ENCODE measurements at places on chromosomes 6 and 20. TPM values are rescaled to one million over a fixed set of nuclear protein-coding genes. Genes with fewer than 3 reads are reported as not detected.

Gene APOM
- total RNA-seq: 3.3 TPM

Gene DDO
- 2.1 TPM for total RNA-seq

Gene LY6G6F
- total RNA-seq: not detected

Gene MATN4
- 0.33 TPM for total RNA-seq

Gene FAM217A
- not detected for total RNA-seq

Gene IFT52
- total RNA-seq: 20.9 TPM

Gene SNHG17
- 19.4 TPM for total RNA-seq

Gene INSM1
- total RNA-seq: not detected

Gene ECHDC1
- total RNA-seq: 70.6 TPM

Gene CCM2L
- 9.6 TPM for total RNA-seq

Gene CALHM4
- total RNA-seq: not detected

Gene OR2B6
- total RNA-seq: not detected

Gene CALHM5
- total RNA-seq: 2.9 TPM

Gene TSBP1
- total RNA-seq: not detected

Gene PAX1
- total RNA-seq: not detected

Gene DPPA5
- not detected for total RNA-seq

Gene ABHD12
- 39.6 TPM for total RNA-seq

Gene IMPG1
- total RNA-seq: not detected

Measured in esophagus muscularis mucosa (tissue), 4 donors.